Fibroblast of mammary gland (primary cell): ENCODE measurements at places on chromosomes 11 and 22.

GRCh38 chr11:126186025-126186698, 25.3 kb downstream of the RPUSD4 start:
- no peak for DNase-seq

DNA sequence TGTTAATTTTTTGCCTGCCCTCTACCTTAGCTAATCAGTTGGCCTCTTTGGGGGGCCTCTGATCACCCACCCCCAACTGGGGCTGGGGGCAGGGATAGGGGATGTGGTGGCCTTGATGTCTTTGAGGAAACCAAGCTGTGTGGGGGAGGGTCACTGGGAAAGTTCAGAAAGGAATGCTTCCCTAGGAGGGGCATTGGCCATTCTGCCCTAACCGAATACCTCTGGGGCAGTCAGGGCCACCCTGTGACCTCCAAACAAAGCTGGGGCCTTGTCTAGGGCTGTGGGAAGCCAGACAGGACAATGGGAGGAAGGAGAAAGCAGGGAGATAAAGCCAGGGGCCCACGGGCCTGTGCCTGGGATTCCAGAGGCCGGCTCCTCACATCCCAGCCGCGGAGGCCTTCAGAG, 97.5 kb downstream of the TSPAN18 start:
- DNase-seq, result no peak

DNA sequence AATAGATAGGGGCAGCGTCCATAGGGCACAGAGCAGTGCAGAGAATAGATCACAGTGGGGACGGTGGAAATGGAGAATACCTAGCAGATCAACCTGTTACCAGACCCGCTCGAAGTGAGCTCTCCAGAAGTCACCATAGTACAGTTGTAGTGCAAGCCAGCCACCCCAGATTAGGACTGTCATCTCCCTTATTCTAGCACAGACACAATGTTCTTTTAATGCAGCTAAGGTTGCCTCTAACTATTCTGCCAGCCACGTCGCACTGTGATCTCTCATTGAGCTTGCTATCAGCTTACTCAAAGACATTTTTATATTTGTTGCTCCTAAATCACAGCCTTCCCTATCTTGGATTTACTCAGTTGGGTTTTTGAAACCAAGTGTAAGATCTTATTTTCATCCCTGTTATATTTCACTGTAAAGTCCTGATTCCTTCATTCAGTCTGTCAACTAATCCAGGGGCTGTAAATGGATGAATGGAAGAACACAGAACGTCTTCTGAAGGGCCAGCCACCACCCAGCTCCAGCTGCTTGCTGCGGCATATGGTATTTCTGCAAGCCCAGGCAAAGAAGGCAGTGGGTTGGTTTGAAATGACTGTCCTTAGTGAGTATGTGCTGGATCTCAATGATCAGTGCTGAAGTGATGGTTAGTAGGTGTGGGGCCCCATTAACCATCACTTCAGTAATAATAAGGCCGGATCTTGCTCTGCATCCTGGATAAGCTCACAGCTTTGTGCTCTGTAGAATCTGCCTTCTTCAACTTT, 3.4 kb downstream of the PARVA start:
- DNase-seq, result no peak

- DNase-seq, result peak; percentile 66
These were observed 8.5 kb downstream of the RAB30 start for GRCh38 chr11:83063073-83063754.

- no peak for DNase-seq
These were observed 62.7 kb downstream of the TSPAN18 start for GRCh38 chr11:44789496-44789895.

GRCh38 chr11:61650781-61651571, 29.2 kb upstream of the DAGLA start:
- DNase-seq, result no peak

GRCh38 chr11:85164743-85165142, 462.4 kb downstream of the DLG2 start:
- no peak for DNase-seq

GRCh38 chr11:118649941-118650340, 29.5 kb downstream of the TREH start:
- no peak for DNase-seq

DNA sequence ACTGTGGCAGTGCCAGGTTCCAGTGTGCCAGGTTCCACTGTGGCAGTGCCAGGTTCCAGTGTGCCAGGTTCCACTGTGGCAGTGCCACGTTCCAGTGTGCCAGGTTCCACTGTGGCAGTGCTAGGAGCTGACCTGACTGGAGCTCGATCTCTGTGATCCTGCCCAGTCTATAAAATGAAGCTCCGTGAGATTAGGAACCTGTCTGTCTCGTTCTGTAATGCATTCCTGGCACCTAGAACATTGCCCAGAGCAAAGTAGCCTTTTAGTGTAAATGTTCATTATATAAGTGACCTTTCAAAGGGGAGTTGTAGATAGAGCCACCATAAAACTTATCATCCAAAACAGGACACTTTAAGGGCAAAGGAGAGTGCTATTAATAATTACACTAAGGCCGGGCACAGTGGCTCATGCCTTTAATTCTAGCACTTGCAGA, 36.0 kb downstream of the ART5 start:
- DNase-seq, result no peak

DNA sequence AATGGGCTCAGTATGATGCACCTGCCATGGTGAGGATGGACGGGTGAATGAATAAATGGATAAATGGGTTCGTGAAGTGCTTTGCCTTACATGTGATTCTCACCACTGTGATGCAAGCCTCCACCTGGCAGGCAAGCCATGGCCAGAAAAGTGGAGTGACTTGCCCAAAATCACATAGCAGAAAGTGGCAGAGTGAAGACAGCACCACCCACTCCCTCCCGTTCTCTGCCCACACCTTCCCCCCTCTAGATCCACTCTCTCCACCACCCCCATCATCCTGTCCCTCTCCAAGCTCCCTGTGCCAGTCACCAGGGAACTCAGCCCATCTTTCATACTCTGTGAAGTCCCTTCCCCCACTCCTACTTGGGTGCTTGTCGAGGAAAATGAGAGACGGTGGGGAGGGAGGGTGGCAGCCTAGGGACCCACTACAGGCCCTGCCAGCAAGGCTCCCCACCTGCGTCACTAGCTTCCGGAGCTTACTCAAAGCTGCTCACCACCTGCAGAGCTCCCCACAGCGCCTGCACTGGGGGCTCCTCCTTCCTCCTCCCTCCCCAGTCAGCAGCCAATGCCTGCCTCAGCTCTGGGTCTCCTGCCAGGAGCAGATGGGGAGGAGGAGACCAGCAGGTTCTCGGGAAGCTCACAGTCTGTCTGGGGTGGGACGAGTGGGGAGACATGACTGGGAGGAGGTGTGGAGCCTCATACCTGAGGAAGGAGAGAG, 82.3 kb downstream of the PDE2A start:
- DNase-seq, result no peak

- DNase-seq, result no peak
These were observed 25.4 kb downstream of the TAF1D start for GRCh38 chr11:93715797-93716396.

GRCh38 chr11:70002433-70002832, 75.7 kb upstream of the ANO1 start:
- no peak for DNase-seq

GRCh38 chr11:133898770-133899115, 53.4 kb upstream of the SPATA19 start:
- no peak for DNase-seq

- DNase-seq, result no peak
These were observed 28.7 kb downstream of the DDIAS start for GRCh38 chr11:82930229-82930628.

DNA sequence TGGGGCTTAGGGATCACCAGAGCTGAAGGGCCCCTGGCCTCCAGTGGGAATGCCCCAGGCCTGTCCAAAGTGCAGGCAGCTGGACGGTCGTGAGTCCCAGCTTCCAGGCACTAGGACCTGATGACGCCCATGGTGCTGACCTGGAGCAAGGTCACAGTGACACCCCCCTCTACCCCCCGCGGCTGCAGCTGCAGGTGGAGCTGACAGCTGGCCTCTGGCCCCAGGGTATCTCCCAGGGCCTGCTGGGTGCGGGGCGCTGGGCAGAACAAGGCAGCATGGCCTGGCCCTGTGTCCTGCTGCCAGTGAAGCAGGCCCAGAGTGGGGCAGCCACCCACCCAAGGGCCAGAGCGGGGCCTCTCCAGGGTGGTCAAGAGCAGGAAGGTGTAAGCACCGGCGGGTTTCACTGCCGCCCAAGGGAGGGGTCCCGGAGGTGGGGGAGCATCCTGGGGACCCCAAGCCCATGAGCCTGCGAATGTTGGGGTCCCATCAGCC, 553 bp upstream of the TCIRG1 start:
- DNase-seq, result no peak

- DNase-seq, result peak; percentile 16
These were observed 1.1 kb upstream of the MRGPRX4 start for GRCh38 chr11:18171377-18172000.

DNA sequence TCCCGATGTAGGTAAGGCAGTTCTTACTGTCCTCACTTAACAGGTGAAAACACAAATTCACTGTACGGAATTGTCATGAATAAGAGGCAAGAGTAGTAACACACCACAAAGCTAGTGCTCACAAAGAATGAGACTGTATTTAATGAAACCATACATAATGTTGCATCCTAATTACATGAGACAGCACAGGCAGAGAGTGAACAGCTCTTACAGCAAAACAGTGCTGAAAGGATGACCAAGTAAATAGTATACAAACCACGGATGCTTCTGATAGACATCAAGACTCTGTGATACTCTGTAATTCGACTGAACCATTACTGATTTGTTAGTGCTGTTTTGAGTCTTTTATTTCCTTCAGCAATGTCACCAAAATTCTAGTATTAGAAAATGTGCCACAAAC, 282.3 kb downstream of the TTC28 start:
- DNase-seq, result no peak

DNA sequence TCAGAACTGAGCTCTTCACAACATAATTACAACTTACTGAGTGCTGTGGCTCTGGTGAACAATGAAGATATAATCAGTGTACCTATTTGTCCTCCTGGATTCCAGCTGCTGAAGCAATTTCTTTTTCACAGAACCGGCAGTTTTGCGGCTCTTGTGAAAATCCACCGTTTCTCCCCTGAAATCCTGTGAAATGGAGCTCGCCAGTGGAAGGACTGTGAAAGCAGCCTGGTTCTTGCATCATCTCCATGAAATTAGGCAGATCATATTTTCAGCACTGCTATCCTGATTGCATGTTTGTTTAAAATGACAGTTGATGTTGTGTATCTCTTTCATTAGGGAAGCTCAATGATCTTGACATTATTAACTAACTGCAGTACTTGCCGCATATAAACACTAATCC, 120.2 kb upstream of the SNX19 start:
- DNase-seq, result no peak

DNA sequence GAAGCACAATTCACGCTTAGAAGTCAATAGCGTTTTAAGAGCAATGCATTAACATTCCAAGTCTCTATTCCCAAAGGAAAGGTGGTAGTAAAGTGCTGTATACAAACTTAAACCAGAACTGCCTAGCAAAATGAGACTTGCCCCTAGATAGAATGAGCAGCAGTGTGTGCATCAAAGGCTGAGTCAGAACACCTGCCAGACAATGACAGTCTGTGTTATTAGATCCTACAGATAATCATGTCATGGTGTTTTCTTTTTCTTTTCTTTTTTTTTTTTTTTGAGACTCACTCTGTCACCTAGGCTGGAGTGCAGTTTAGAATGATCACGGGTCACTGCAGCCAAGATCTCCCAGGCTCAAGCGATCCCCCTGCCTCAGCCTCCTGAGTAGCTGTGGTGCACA, 1.6 kb downstream of the RTCB start:
- no peak for DNase-seq

DNA sequence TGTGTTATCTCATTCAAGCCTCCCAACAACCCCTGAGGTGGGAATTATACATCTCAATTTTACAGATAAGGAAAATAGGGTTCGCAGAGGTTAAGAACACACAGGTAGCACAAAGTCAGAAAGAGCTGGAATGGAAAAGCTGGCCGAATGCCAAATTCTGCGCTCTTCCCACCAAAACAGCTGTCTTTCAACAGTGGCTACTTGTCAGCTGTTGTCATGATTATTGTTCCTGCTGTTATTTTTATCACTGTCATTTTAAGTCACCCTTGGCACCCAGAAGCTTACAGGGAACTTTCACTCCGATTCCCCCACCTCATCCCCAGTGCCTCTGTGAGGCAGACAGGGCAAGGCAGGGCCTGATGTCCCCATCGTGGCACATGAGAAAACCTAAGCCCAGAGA, 74.5 kb upstream of the CSNK2A3 start:
- no peak for DNase-seq

- DNase-seq, result peak; percentile 61
These were observed 210.5 kb downstream of the CTTN start for GRCh38 chr11:70608568-70609470.

DNA sequence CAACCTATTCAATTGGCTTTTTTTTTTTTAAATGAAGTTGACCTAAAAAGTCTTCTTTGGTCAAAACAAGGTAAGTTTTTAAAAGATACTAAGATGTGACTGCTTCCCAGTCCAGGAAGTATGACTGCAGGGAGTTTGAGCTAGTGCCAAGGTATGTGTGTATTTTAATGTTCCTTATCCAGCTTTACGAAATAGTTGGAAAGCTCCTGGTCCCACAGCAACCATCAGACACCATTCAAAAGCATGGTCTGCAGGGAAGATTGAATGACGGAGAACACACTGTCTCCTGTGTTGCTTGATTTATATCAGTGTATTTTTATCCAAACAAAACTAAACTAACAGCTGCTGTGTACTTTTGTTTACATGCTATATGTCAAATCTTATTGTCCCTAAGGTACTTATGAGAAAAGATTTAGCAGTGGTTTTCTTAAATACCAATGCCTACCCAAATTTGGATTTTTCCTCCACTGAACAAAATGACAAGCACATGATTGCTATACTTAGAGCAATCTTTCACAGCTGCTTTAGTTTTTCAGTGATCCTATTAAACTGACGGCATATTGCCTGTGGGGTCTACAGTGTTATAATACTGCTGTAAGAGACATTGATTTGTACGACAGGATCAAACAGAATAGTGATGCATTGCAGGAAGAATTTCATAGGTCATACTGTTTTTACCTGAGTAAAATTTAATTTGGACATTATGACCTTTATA, 122.9 kb downstream of the DCDC1 start:
- DNase-seq, result peak; percentile 56

DNA sequence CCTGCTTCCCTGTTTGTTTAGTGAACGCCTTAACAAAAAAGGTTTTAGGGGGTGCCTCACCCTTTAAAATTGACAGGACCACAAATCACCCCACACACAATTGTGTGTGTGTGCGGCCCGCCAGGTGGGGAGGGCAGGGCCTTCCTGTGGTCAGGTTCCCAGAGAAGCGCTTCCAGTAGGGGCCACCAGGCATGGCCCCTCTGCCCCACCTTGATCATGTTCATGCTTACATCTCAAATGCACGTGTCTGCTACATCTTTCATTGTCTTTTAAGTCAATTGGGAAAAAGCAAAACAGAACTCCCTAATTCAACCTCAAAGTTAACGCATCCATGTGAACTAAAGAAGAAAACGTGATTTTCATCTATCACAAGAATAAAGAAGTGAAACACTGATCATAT, 1335.3 kb downstream of the TBC1D22A start:
- no peak for DNase-seq

- peak; percentile 27 for DNase-seq
These were observed 23.2 kb downstream of the SHISAL1 start for GRCh38 chr22:44289414-44290171.

- DNase-seq, result peak; percentile 93
These were observed 52.9 kb upstream of the RTL6 start for GRCh38 chr22:44550711-44551491.
